Foreskin keratinocyte (primary cell): ENCODE measurements at places on chromosomes 1 and 21.

- DNase-seq = no peak
Measured at GRCh38 chr1:75588779-75589475, 22.0 kb downstream of the SLC44A5 start.

GRCh38 chr1:209619696-209620486, 32.3 kb downstream of the LAMB3 start:
- DNase-seq = peak; percentile 47

GRCh38 chr21:44549525-44550211, 1.6 kb downstream of the KRTAP10-2 start:
- no peak for DNase-seq

DNA sequence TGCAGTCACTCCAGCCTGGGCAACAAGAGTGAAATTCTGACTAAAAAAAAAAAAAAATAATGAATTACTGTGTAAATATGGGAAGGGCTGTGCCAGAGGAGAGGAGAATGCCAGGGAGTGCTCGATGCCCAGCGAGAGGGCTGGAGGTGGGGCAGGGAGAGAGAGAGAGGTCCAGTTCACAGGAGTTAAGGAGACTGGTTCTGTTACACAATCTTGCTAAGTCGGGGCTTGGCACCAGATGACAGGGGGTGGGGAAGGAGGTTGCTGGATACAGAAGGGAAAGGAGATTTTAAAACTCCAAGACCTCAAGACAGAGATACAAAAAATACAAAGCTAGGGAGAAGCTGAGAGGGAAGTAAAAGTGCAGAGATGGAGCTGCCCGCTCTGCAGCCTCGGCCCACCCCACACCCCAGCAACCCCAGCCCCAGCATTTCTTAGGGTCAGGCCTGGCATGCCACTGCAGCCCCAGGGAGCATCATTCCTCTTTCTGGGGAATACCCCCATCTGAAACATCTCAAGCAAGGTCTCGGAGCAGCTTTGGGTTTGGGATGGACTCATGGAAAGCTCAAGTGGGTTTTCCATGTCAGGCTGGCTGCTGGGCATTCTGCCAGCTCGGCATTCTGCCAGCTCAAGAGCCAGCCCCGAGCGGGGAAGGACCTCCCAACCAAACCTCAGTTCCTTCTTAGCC, 991 bp downstream of the SELENBP1 start:
- no peak for DNase-seq

GRCh38 chr1:26874896-26875295, 11.9 kb downstream of the SFN start:
- no peak for DNase-seq

- no peak for DNase-seq
Measured at GRCh38 chr1:17895986-17896385, 140.9 kb downstream of the ACTL8 start.

DNA sequence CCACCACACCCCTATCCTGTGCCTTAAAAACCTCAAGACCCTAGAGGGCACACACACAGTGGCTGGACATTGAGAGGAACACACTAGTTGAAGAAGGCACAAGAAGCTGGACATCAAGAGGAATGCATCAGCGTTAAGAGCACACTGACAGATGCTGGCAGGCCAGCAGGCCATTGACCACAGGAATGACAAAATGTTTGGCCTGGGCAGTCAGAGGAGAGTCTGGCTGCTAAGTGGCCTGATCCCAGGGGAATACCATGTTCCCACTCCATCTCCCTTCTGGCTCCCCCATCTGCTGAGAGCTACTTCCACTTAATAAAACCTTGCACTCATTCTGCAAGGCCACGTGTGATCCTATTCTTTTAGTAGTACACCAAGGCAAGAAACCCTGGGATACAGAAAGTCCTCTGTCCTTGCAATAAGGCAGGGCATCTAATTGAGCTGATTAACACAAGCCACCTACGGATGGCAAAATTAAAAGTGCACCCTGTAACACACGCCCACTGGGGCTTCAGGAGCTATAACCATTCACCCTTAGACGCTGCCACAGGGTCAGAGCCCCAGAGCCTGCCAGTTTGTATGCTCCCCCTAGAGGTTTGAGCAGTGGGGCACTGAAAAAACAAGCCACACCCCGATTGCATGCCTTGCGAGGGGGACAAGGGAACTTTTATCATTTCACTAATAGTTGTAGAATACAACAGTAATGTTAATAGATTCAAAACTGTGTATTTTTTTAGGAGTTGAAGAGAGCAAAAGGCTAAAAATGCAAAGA, 1216.1 kb upstream of the NCAM2 start:
- no peak for DNase-seq

DNA sequence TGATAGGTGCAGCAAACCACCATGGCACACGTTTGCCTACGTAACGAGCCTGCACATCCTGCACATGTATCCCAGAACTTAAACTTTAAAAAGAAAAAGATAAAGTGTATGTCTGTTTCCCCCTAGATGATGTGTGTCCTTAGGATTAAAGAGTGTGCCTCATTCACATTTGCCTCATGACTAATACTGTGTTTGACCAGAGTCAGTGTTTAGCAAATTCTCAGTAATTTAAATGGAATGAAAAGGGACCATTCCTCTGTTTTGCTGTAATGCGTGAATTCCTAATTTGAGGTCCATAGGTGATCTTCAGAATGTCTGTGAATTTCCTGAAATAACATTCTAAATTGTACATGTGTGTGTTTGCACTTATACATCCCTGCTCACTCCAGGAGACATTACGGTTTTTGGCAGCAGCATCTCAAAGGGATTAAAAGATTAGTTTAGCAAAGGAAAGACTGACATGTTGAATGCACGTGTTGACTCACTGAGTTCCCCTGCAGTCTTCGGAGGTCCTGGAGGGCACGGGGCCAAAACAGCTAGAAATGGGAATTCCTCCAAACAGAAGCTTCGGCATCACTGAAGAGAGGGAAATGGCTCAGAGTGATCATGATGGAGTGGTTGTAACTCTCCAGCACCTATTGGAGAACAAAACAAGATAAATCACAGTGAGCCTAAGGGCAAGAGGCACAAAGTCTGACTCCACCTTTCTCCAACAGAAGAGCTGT, 19.1 kb upstream of the SLC35F3 start:
- no peak for DNase-seq

DNA sequence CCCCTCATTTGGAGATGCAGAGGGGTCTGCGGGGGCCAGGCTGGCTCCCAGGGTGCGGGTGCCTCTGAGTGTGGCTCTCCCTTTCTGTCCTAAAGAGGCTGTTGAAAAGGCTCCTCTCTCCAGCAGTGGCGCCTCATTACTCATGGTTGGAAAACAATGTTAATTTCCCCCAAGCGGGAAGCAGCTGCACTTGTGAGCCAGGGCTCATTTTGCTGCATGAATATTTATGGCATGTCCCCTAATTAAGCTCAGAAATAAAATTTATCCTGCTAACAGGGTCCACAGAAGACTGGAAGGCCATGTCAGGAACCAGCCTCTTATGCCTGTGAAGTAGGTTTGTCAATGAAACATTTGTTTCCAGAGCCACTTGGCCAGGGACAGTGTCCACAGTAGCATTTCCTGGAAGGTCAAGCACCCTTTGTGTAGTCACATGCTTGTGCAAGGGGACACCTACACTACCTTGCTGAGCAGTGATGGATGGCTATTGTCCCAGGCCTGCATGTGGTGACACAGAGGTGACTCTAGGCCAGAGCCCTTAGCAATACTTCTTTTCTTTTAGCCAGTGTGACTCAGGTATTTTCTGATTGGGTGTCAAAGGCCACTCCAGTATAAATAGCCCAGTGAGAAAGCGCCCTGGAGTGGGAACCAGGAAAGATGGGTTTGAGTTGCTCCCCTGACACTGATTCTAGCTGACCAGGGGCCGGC, 259.0 kb downstream of the FOXD2 start:
- no peak for DNase-seq

GRCh38 chr21:16571594-16571993, 841.8 kb downstream of the USP25 start:
- no peak for DNase-seq

DNA sequence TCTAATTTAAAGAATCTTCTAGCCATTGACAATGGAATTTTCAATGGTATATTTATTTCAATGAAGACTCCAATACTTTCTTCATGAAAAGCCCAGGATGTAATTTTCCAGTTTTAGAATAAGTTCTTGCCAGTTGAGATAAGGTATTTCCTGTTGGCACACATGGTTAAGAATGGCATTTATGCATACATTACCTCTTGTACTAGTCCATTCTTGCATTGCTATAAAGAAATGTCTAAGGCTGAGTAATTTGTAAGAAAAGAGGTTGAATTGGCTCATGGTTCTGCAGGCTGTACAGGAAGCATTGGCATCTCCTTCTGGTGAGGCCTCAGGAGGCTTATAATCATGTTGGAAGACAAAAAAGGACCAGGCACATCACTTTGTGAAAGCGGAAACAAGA, 1179.6 kb downstream of the AMY1C start:
- DNase-seq = peak; percentile 20

DNA sequence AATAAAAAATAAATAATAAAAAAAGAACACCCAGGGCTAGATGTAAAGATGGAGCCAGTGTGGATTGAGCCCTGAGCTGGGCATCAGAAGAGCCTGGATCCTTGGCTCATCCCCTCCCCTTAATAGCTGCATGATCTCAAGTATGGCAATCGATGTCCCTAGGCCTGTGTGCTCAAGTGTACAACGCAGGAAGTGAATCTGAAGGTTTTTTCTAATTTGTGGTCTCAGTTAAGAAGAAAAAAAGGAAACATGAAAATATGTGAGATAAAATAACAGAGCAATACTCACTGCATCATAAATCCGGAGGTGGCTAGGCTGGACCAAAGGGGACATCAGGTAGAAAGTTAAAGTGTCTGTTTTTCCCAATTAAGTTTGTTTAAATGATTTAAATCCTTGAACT, 47.3 kb upstream of the SLC44A3 start:
- no peak for DNase-seq

GRCh38 chr1:226751703-226752102, 12.6 kb upstream of the ITPKB start:
- no peak for DNase-seq

DNA sequence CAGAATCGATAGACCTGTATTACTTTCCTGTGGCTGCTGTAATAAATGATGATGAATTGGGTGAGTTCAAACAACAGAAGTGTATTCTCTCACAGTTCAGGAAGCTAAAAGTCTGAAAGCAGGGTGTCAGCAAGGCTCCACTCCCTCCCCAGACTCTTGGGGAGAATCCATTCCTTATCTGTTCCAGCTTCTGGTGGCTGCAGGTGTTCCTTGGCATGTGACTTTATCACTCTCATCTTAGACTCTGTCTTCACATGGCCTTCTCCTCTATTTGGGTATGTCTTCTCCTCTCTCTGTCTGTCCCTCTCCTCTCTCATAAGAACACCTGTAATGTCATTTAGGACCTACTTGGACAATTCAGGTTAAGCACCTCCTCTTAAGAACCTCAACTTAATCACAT, 44.1 kb upstream of the SLC2A1 start:
- no peak for DNase-seq

DNA sequence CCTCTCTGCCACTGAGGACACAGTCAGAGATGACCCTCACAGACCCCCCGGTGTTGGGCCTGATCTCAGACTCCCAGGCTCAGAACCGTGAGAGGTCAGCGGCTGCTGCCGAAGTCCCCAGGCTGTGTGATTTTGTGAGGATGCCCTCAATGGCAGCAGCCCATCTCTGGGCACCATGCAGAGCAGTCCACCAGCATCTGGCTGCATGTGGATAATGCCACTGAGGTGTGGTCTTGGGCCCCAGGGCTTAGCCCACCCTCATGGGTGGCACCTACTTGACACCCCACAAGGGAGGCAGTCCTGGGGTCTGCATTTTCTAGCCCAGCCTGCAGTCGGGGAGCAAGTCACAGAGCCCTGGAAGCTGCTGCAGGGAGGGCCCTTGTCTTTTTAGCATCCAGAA, 5.5 kb upstream of the ACTRT2 start:
- no peak for DNase-seq
